ENCODE measurements at places on chromosomes 4 and X. TPM values are rescaled to one million over a fixed set of nuclear protein-coding genes. Genes with fewer than 3 reads are reported as not detected.

HMGN5 gene
- 0.76 TPM for total RNA-seq

DNA sequence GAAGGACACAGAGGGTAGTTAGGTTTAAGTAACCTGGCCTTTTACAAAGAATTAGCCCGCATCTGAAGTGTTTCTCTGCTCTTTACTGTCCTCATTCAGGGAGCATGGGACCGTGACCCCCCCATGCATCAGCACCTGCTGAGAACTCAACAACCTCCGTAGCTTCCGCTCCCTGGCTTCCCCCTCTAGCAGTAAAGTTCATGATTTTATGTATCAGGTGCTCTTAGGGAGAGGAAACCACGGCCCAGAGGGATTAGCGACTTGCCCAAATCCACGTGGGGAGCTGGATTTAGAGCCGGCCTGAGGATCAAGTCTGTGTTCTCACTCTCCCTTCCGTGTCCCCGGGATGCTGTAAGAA lies 284.6 kb upstream of the GATB start:
- DNase-seq = no peak

ZNF185 gene
- total RNA-seq = 4.0 TPM

GYPA gene
- not detected for total RNA-seq

GRCh38 chr4:76974150-76974549 lies 24.6 kb downstream of the SEPTIN11 start:
- DNase-seq = no peak

DNA sequence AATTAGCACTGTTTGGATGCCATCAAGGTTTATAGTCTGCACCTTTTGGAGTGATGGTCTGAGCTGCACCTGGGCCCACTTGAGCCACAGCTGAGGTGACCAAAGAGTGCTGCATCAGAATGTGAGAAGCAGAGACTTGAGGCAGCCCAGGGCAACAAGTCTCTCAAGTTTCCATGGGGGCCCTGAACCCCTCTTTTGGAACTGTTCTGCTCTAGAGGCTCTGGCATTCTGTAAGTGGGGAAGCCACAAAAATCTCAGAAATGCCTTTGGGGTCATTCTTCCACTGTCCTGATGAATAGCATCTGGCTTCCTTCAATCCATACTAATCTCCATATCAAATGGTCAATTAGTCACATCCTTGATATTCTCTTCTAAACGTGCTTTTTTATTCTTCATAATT lies 298.4 kb upstream of the MAOA start:
- DNase-seq = no peak

DNA sequence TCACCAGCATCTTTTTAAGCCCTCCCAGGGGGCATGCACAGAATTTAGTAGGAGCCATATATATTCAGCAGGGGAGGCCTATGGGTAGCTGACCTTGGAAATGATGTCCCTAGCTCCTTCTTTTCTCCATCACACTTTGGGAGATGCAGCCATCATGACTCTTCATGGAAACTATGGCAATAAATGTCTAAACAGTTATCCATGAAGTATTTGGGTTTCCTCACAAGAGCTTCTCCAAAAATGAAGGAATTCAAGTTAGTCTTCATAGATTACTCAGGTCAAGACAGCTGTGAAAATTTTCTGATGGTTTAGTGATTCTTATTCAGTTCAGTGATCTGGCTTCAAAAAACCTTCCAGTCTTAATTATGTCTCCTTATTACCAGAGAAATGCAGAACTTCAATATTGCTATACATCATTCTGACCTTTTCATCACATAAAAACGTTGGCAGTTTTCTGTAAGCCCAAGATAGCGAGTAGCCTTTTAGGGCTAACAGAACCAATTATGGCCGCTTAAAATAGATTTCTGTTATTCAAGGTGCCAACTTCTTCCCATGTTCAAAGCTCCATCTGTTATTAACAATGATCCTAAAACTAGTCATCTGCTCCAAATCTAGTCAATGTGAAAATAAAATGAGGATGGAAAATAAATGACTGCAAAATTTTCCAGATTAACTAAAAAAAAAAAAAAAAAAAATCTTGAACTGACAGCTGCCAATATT lies 52.5 kb downstream of the TMEM156 start:
- no peak for DNase-seq

GRCh38 chrX:77820091-77820727 lies 34.2 kb upstream of the ATRX start:
- DNase-seq = no peak

GRCh38 chr4:108466936-108467902 lies 153.2 kb upstream of the RPL34 start:
- DNase-seq = peak; percentile 9

Data from HT-29 (cell line).